Activated T-cell treated with anti-CD3 and anti-CD28 coated beads, Interleukin-2, amount 50 U/mL, for 48 hours (primary cell): ENCODE measurements at places on chromosomes 1 and 21.

DNA sequence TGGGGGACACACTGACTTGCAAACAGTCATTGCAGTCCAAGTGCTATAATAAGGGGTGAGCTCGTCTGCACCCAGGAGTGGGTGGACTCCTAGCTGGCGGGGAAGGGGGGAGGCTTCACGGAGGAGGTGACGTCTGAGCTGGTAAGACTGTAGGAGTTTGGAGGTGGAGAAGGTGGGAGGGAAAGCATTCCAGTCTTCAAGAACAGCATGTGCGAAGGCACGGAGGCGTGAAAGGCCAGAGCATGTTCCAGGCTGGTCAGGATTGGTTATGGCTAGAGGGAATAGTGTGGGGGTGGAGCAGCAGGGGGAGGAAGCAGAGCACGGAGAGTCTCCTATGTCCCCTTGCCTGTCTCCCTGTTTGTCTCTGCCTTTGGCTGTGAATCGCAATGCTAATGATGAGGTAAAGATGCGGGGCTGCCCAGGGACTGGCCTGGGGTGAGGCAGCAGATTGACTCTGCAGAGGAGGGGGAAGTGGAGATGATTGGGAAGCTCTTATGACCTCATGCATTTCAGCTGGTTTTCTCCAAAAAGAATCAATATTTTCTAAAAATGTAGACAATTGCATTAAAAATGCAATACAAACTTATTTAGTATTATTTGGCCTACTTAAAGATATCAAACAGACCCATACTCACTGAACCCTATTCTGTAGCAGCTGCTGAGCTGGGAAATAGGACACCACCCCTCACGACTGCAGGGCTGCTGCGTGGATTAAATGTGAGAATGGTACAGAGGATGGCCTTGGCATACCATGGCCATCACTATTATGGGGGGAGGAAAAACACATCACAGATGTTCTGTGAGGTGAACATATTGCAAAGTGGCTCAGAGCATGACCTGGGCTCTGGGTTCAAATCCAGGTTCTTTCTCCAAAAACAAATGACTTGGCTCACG is 2.6 kb upstream of the ZNF436 start:
- DNase-seq: no peak

GRCh38 chr1:221118176-221118937 is 239.1 kb downstream of the HLX start:
- DNase-seq: no peak

DNA sequence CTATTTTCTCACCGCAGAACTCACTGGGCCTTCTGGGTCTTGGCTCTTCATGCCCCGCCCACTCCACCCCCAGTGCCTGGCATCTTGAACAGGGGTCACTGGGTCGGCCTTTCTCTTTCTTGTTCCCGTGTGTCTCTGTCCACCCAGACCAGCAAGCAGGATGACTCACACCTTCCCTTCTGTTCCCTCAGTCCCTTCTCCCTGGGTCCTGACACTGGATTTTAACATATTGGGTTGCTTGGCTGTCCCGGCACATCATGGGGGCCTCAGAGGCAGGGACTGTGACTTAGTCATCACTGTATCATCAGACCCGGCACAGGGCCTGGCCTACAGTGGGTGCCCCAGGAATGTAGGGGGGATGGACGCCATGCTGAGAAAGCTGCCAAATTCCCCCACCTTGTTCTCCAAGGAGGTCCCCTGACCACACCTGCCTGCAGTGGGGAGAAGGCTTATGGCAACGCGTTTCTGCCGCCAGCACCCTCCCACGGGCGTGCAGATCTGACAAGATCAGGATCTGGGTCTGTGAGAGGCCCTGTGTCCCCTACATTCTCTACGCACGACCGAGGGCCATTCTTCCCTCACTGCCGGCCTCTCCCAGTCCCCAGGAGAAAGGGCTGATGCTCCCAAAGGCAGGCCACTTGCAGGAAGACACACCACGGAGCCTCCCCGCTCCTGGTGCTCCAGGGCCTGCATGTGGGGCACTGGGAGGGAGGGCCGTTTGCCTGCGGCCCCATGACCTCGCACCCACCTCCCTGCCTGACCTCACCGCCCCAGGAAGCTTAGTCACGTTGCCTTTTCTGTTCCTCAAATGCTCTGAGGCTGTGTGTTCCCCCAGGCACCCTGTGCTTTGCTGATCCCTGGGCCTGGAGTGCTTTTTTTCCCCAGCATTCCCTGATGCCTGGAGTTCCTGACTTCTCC is 157.2 kb upstream of the TMEM51 start:
- no peak for DNase-seq

GRCh38 chr21:37667380-37667779 is 248.9 kb downstream of the KCNJ6 start:
- DNase-seq: no peak

GRCh38 chr1:42105025-42105424 is 48.2 kb upstream of the GUCA2B start:
- DNase-seq: no peak

DNA sequence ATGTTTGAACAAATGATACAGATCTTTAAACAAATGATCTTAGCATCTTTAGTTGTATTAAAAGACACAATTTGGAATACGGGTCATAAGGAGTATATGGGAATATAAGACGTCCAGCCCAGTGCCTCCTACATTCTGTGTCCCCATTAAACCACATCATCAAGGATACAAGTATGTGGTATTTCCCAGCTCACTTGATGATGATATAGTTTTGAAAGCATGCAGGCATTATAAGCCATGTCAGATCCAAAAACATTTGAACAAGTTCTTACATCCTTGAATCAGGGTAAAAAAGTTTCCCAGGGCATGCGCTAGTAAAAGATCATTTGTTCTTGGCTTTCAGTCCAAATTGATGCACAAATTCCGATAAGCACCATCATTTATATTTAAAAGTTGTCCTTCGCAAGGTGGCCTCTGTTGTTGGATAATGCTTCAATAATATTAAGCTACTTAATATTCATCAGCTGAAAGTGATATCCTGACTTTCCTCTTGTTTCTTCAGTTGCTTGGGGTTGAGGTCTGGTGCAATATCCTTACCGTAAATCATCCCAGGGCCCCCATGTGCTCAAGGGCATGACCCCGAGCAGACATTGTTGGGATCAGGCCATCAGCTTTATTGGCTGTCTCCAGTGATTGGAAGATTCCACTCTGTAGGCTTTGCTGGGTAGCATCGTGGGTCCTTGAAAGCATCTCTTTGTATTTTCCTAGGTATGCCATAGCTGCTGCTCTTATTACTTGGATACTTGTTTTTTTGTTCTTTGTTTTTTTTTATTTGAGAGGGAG is 61.8 kb downstream of the CENPF start:
- no peak for DNase-seq

- no peak for DNase-seq
Measured at GRCh38 chr1:201357636-201358348, 19.7 kb downstream of the TNNT2 start.

- no peak for DNase-seq
Measured at GRCh38 chr1:91769742-91770141, 116.2 kb downstream of the TGFBR3 start.

DNA sequence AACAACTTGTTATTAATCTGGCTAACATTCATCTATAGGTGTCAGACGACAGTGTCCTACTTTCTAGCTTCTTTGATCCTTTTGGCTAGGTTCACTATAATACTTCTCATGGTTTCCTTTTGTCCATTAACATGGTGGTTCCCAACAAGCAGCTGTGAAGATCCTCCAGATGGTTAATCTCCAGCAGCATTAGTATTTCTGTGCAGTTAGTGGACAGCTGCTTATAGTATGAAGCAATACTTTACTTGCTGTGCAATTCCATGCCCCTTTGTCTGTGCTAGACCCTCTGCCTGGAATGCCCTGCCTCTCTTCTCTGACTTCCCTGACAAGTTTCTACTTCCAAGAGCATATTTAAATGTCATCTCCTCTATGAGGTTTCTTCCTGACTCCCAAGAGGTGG is 41.7 kb upstream of the ARHGAP29 start:
- DNase-seq: no peak

DNA sequence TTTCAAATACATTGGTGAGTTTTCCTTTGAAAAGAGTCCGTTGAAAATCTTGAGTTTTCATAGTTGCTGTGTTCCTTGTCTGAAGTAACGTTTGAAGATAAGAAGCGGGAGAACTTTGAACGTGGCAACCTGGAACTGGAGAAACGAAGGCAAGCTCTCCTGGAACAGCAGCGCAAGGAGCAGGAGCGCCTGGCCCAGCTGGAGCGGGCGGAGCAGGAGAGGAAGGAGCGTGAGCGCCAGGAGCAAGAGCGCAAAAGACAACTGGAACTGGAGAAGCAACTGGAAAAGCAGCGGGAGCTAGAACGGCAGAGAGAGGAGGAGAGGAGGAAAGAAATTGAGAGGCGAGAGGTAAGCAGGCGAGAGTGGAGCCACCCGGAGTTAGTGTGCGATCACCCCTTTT is 129.7 kb downstream of the ITSN1 start:
- no peak for DNase-seq

DNA sequence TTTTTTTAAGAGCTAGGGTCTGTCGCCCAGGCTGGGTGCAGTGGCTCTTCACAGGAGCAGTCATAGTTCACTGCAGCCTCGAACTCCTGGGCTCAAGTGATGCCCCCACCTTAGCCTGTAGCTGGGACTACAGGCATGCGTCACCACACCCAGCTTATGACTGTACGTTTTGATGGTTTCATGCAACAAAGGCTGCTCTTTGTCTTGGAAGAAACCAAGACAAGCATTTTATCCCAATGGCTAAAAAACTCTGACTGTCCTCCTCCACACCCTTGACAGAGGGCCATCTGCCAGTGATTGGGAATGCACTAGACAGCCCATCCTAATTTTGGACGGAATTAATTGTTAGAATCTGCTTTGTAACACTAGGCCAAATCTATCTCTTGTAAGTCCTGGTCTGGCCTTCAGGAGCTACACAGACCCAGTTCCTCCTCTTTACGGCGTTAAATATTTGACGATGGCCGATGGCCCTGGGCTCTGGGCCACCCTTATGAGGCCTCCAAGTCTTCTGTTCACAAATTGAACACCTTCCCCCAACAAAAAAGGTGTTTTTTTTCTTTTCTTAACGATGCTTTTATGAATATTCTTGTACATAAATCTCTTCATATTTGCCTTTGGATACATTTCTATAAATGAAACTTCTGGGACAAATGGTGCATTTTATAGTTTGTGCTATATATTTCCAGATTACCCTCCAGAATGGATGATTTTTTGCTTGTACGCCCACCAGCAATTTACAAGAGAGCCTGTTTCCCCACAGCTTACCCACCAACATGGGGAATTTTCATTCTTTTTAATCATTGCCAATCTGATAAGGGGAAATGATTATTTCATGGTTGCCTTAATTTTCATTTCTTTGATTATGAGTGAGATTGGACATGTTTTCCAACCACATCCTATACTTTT is 104.8 kb upstream of the SLC25A33 start:
- no peak for DNase-seq

GRCh38 chr1:33387625-33388024 is 43.3 kb downstream of the PHC2 start:
- DNase-seq: no peak

DNA sequence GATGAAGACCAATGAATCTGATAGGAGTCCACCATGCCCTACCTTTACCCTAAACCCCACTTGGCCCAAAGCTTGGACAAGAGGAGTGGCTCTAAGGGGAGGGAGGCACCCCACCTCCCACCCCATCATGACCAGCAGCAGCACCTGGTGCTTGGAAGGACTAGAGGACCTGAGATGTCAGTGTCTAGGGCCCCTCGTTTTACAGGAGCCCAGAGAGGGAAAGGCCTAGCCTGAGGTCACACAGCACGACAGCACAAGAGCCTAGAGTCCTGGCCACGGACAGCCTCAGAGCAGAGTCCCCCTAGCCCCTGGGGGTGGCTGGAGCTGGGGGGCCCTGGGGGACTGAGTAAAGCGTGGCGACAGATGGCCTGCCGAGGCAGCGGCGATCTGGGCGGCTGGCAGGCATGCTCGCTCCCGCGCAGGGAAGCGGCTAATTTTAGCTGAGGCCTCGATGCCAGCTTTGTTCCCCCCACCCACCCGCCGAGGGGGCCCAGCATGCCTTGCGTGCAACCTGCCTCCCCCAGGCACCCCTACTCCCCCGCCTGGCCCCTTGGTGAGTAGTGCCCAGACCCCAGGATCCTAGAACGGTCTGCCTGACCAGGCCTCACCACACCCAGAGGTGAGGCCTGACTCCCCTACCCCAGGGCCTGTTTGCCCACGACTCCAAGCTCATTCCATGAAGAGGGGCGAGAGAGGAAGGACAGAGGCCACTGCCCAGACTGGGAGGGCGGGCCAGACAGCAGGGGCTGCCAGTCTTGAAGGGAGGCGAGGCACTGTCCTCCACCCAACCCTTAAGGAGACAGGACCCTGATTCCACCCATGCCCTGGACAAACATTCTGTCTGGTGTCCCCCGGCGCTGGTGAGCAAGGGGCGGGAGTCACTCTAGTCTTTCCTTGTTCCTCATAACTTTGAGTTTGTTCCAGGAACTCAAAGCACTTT is 39.0 kb downstream of the AHDC1 start:
- DNase-seq: no peak

- no peak for DNase-seq
Measured at GRCh38 chr21:33332143-33332542, 7.4 kb downstream of the IFNAR1 start.

- no peak for DNase-seq
Measured at GRCh38 chr1:87951852-87952251, 623.2 kb downstream of the LMO4 start.

DNA sequence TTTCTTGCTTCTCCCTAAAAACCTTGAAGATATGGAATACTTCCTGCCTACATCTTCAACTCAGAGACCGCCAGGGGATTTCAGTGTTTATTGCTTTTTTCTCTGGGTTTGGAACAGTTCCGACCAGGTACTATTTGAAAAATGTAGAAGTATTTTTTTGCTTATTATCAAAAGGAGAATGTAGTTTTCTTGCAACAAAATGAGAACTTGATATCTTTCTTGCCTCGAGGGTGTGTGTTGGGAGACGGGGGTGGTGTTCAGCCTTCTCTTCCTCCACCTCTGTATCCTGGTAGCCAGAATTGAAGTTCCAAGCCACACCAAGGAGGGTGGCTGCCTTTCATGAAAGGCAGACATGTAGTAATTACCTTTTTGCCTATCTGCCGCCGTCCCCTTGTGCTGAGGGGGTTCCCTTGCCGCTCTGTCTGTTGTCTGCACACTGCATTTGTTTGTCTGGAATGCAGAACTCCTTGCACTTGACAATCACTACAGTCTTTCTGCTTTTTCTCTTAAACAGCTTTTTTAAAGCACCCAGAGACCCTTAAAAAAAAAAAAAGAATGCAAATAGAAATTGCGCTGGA is 212.1 kb downstream of the PBX1 start:
- no peak for DNase-seq

GRCh38 chr1:109136766-109137165 is 22.9 kb downstream of the ELAPOR1 start:
- no peak for DNase-seq

DNA sequence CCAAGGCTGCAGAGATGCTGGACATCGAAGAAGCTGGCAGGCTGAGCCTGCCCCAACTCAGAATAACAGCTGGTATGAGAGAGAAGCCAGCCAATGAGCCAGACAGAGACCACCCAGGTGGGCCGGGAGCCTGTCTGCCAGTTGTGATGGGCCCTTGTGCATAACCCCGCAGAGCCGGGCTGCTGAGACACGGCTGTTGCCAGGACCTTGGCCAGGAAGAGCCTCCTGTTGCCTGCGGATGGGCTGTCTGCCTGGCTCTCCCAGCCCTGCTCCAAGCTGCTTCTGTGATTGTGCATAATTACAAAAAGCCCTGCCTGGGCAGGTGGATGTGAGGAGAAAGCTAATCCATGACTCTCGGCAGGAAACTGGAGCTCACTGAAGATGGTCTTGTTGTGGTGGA is 126.5 kb downstream of the CAPN8 start:
- no peak for DNase-seq

- no peak for DNase-seq
Measured at GRCh38 chr1:234239515-234239914, 133.7 kb upstream of the COA6 start.
